ENCODE measurements at places on chromosomes 6 and 20.
A peak's percentile ranks its signal among the peaks of the same experiment; 100 is the strongest.

DNA sequence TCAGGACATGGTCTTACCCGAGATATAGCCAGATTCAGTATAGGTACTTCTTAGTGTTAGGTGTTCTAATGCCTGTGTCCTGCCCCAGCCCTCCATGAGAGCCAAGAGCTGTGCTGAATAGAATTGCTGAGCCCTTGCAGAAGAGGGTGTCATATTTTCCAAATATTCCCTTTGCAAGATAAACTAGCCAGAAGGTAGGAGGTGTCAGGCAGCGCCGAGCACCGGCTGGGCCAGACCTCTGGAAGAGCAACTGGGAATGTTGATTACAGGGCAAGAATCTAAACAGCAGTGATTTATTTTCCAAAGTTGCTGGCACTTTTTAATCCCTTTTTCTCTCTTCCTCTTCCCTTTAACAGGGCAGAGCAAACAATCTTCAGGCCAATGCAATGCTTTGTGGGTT is 37.1 kb upstream of the EZR start:
- DNase-seq, result no peak

DNA sequence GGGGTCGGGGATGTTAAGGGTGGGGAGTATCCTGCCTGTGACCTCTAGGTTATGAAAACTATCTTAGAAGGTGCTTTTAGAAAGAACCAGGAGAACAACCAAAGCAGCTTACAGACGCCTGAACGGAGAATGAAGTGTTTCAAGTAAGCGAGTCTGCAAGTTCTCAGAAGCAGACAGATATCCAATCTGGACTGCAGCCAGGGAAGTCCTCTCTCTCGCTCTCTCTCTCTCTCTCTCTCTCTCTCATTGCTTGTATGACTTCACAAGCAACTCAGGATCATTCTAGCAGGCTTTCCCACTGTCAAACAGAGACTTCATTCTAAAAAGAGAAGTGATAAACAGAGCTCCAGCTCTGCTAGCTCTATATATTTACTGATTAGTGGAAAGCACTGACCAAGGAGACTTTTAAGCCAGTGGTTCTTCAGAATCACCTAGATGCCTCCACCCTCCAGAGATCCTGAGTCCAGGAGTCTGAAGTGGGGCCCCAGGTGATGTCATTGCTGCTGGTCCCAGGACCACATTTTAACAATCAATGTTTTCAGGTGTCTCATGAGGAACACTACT is 6.0 kb downstream of the TCF21 start:
- no peak for DNase-seq

DNA sequence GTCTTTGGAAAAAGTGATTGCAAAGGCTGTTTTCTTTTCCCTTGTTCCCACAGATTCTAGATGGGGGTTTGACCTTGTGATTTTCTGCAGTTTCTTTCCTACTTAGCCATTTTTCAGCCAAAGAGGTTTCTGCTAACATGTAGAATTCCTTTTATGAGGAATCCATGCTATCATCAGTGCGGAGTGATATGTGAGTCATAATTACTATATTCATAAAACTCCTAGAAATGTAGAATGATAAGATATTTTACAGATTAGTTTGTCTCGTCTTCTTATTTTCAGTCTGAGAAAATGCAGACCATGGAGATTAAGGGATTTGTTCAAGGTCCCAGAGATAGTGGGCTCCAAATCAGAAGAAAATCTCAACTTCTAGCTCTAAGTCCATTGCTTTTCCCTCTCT is 98.6 kb downstream of the KCNQ5 start:
- no peak for DNase-seq

DNA sequence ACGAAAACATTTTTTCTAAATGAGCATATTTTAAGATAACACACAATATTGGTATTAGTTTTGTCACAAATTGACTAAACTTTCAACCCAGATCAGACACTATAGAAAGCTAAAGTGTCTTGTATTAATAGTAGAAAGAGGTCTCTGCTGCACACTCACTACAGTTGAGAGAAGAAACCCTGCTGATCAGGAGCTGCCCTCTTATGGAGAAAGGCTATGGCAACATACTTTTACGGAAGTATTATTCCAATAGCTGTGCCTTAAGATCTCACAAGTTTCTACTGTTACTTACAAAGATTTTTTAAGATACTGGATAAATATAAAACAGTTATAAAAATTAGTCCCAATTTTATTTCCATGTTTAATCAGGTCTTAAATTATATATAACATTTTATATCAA is 155.7 kb downstream of the RIMS1 start:
- no peak for DNase-seq

- DNase-seq, result no peak
These were observed 2.7 kb upstream of the RAET1L start for GRCh38 chr6:150027806-150028565.

DNA sequence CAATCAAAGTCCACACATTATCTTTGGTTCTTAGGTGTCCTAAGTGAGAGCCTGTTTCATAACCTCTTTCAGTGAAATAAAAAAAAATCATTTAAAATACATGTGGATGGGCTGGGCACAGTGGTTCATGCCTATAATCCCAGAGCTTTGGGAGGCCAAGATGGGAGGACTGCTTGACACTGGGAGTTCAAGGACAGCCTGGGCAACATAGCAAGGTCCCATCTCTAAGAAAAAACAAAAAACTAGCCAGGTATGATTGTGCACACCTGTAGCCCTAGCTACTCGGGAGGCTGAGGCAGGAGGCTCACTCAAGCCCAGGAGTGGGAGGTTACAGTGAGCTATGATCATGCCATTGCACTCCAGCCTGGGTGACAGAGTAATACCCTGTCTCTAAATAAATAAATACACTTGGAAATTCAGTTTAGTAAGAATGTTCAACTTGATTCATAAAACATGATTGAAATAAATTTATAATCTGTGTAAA is 3.6 kb downstream of the MPC1 start:
- no peak for DNase-seq

DNA sequence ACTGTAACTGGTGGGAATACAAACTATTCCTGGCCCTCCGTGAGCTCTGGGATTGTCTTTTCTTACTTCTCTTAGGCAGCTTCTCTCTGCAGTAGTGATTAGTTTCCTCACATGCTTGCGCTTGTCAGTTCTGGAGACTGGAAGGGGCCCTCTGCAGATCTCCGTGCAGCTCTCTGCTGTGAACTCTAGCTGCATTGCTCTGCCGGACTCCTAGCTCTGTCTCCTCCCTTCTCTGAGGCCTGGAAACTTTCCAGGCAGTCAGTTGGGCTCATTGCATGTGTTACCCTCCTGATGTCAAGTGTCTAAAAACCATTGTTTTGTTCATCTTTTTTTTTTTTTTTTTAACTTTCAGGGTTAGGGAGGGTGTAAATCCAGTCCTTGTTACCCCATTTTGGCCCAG is 102.3 kb downstream of the CTNNBL1 start:
- DNase-seq, result no peak

- no peak for DNase-seq
These were observed 35.1 kb downstream of the LRFN2 start for GRCh38 chr6:40551966-40552505.

DNA sequence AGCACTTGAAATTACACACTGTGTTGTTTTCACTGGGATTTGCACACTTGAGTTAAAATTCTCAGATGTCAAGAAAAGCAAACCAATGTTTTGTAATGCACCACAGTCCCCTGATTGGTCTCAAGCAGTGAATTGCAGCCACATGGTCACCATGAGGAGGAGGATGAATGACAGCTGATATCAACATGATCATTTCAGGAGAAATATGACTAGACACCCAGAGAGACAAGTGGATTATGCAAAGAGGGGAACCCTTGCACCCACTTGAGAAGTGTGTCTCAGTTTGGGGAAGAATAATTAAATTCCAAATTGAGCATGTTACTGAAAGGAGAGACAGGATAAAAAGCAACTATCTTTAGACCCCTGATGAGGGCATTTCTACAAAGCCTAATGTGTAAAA is 69.3 kb downstream of the UST start:
- no peak for DNase-seq

DNA sequence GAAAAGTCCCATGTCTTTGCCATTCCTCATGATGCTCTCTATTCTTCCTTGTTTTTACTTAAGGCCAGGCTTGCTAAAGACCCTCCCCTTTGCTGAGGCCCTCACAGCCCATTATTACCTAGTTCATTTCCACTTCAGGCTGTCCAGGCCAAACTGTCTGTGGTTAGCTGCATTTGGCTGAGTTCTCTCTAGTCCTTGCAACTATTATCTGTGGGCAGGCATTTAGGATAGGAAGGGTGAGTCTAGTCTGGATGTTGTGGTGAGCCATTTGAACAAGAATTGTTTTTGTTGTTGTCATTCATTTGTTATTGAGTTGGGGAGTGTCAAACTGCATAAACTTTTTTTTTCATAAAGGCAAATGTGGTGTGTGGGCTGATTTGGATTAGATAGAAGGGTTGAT is 182.4 kb downstream of the CD109 start:
- no peak for DNase-seq

DNA sequence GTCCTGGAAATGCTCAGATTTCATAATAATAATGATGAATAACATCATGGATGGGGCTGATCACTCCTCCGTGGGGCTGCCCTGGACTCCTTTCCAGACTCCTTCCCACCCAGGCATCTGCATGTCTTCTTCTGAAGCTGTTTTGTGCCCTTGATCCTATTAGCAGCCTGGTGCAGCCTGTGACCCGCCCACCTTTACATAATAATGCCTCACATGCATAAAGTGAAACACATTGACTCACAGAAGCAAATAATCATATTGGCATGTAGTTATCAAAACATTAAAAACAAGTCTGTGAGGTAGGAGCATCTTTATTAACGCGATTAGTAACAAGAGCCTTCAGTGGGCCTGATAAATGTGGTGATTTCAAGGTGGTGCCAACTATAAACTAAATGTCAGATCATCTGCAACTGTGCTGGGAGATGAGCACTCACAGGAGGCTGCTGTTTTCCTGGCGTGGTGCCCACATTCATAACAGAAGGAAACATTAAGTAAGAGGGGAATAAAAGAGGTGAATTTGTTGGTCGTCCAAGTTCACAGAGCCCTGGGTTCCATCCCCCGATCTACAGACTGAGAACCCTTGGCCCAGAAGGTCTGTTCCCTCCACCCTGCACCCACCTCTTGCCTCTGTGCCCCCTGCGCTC is 344.7 kb downstream of the CDH4 start:
- DNase-seq, result no peak

DNA sequence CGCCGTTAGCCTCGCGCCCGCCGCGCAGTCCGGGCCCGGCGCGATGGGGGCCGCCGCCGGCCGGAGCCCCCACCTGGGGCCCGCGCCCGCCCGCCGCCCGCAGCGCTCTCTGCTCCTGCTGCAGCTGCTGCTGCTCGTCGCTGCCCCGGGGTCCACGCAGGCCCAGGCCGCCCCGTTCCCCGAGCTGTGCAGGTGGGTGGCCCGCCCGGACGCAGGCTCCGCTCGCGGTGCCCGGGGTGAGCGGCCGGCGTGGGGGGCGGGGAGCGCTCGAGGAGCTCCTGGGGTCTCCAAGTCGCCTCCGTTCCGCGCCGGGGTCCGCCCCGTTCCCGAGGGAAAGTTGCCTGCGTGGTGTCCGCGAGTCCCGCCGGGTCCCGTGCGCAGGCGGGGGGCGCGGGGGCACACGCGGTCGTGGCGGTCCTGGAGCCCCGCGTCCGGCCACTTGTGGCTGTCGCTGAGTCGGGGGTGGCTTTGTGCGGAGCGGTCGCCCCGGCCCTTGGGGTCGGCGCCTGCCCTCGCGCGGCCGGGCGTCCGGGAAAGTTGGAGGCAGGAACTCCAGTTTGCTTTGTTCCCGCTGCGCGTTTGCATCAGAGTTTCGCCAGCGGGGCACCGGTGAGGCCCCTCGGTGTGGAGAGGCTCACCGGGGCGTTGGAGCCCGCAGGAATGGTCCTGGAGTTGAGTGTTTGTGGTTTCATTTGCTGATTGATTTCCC is 476 bp downstream of the IGF2R start:
- DNase-seq, result peak; percentile 42

- DNase-seq, result no peak
These were observed 311.9 kb upstream of the MAP3K7 start for GRCh38 chr6:90898763-90899162.

- peak; percentile 50 for DNase-seq
These were observed 1.9 kb downstream of the GRM4 start for GRCh38 chr6:34143884-34144580.

DNA sequence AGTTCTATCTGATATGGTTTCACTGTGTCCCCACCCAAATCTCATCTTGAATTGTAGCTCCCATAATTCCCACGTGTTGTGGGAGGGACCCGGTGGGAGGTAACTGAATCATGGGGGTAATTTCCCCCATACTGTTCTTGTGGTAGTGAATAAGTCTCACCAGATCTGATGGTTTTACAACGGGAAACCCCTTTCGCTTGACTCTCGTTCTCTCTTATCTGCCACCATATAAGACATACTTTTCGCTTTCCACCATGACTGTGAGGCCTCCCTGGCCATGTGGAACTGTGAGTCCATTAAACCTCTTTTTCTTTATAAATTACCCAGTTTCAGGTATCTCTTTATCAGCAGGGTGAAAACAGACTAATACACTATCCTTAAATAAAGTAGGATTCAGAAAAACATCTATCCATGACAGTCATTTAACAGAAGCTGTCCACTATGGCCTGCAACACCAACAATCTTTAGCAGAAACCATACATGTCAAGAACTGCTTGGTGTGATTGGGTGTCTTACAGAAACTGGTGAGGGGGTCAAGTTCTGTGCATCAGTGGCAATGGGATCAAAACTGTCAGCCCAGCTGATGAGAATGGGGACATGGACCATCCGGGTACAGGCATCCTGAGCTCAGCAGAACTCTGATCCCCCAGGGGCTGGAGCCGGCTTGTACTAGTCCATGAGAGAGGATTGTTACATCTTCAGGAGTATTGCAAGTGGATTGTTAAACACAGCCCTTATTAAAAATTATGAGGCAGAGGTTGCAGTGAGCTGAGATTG is 59.2 kb downstream of the SCML4 start:
- no peak for DNase-seq

- DNase-seq, result no peak
These were observed 159.1 kb downstream of the TFAP2C start for GRCh38 chr20:56788041-56788670.

DNA sequence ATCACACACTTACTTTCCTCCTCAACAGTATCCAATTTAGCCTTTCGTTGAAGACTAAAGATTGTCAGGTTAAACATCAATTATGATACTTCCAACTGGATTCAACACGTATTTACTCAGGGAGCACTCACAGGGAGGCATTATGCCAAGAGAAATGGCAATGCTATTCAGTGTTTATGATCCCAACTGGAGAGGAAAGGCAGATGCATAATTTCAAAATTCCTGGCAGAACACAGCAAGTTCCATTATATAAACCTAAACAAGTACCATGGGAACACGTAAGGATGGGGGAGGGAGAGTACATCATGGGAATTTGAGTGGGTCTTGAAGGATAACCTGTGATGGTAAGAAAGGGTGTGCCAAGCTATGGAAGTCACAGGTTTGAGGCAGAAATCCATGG is 112.7 kb downstream of the ISM1 start:
- DNase-seq, result no peak

GRCh38 chr20:16951876-16952275 is 203.7 kb downstream of the OTOR start:
- DNase-seq, result no peak

- DNase-seq, result no peak
These were observed 430.5 kb upstream of the EPHA7 start for GRCh38 chr6:93849857-93850256.

DNA sequence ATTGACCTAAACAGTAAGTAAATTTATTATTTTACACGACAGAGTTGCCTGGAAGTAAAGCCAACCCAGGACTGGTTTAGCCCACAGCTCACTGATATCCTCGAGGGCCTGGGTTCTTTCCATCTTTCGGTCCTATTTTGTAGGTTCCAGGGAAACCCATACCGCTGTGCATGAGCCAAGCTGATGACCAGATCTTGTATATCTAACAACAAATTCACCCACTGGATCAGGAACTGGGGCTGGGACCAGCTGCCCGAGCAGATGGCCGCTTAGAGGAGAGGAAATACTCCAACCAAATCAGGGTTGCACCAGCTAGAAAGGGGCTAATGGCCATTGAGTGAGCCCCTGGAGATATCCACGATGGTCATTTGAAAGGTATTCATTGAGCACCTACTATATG is 139.2 kb downstream of the BACH2 start:
- DNase-seq, result no peak
